ENCODE measurements at places on chromosomes 3 and 15.

DNA sequence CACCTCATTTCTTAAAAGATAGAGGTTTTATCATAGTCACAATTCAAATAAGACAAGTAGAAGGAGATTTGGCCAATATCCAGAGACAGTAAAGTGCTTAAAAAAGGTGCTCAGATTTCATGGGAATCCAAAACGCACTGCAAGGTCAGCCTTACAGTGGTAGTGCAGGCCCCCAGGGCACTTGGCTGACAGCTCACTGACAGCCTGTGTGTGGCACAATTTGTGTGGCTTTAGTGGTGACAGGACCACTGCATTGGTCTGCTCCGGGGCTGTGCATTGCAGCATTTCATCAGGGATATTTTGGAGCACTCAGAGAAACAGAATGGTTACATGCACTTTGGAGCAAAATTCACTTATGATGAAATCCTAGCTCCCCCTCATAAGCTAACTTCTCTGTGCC is 544.3 kb downstream of the NTRK3 start:
- DNase-seq = no peak

DNA sequence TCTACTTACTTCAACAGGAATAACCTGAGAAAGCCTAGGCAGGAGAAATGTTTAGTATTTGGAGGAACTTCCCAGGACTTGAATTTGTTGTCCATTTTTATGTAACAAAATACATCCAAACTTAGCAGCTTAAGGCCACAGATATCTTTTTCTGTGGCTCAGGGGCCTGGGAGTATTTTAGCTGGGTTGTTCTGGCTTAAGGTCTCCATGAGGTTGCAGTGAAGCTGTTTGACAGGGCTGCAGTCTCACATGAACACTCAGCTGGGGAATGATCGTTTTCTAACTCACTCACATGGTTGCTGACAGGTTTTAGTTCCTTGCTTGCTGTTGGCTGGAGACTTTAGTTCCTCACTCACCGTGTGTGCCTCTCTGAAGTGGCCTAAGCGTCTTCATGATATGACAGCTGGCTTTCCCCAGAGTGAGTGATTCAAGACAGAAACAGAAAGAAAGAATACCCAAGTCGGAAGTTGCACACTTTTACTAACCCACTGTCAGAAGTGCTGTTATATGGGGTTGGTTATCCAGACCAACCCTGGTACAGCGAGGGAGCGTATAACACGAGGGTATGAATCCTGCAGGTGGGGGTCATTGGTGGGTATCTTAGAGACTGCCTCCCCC is 229.7 kb upstream of the TBL1XR1 start:
- peak; percentile 68 for DNase-seq

DNA sequence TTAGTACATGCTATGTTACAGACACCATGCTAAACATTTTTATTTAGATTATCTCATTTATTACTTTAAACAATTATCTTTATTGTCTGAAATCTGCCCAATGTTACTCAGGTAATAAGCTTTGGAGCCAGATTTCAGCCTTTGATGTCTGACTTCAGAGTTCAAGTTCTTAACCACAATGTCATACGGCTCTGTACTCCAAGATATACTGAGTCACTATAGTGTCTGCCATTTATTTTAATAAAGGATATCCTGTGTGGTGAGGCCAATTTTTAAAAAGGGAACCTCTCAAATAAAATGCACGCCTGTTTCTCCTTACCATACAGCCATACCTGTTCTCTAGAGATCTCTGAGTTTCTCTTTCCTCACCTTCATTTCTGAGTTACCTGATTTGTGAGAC is 193.1 kb downstream of the EPHA3 start:
- DNase-seq = no peak

GRCh38 chr3:193240850-193241706 is at the start of gene PLAAT1:
Gene PLAAT1 (plus strand): TSS chr3:193241222. CDS start chr3:193255651, 14,429 bp downstream.
- DNase-seq = no peak

- DNase-seq = no peak
Observed at GRCh38 chr3:123584284-123584987, 417 bp downstream of the HACD2 start.

GRCh38 chr15:31111091-31111647 is 9.6 kb upstream of the TRPM1 start:
- no peak for DNase-seq

DNA sequence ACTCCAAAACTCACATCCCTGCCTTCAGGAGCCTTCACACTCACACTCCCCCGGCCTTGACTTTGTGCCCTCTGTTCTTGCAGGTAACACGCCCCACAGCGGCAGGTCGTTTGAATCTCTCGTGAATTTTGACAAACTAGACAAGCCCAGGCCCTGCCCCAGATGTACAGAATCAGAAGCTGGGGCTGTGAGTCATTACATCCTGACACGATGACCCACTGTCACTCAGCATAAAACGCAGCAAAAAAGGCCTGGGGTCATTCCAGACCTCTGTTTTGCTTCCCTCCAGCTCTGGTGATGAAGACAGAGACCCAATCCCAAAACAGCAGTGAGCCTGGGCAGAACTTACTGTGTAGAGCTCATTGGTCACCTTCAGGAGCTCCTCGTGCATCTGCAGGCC is 116.4 kb upstream of the RAD18 start:
- DNase-seq = no peak

DNA sequence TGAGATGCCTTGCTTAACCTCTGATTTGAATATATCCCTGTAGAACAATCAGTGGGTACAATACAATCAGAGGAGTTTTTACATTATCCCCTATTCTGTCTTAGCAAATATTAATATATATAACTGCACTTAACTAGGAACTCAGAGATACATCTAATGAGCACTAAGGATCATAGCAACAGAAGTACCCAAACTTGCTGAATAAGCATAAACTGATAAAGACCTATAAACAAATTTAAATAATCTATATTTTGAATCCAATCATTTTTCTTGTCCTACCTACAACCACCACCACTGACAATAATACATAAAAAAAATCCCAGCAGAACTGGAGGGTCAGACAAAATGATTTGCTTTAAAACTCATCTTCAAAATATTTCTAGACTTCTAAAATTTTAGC is 106.2 kb downstream of the ATP8B4 start:
- no peak for DNase-seq
